HL-60 (cell line): ENCODE measurements at places on chromosomes 12 and 14.

DNA sequence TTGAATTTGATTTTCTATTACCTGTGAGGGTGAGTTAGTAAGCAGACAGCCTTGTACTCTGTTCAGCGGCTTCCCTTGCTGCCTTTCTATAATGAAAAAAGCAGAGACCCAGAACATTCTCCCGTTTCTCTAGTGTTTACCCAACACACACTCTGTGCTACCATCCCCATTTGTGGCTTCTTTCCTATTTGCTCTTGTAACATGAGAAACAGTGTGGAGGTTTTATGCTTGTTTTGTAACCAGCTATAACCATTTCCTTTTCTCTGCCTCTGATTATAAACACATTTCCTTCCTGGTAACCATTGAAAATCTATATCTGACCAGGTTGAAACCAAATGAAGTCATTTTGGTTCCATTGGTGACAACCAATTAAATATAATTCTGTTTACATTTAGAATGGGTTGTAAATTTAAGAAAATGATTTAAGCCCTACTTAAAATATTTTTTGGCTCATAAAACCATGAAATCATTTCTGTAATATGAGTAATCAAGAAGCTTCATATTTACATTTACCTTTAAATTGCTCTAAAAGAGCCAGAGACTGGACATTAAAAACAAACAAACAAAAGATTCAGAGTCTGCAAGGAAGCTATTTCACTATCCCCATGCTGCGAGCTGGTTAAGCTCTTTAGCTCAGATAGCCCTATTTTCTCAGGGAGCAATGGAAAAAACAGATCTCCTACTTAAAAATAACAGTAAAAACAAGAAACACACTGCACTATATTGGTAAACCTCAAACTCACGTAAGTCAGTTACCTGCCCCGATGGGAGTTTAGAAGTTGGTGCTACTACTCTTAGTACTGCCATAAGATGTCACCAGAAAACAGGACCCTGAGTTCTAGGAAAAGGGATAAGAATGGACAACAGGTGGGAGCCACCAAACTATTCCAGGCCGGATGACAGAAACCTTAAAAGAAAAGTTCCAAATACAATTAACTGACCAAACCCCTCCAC is 206.5 kb upstream of the EEA1 start:
- DNase-seq: no peak

DNA sequence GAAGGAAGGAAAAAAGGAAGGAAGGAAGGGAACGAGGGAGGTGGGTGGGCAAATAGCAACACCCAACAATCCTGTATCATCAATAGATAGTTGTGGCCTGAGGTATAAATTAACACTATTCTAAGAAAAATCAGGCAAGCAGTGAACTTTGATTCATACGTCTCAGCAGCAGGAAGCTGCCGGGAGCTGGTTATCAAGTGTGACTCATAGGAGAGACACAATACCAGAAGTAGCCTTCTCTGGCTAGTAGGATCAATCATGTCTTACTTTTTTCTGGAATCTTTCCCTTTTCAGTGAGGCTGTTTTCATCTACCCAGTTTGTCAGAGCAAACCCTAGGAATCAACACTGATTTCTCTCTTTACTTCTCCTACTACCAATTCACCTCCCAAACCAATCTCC is 780.5 kb downstream of the NRXN3 start:
- DNase-seq: no peak

DNA sequence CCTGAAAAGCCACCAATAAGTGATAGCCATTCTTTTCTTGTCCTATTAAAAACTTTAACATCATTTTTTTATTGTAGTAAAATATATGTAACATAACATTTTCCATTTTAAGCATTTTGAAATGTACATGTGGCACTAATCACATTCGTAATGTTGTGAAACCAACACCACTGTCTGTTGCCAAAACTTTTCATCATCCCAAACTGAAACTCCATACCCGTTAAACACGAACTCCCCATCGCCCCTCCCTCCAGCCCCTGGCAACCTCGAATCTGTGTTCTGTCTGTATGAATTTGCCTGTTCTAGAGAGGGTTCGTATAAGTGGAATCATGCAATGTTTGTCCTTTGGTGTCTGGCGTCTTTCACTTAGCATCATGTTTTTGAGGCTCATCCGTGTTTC is 75.9 kb downstream of the CCDC92 start:
- no peak for DNase-seq

DNA sequence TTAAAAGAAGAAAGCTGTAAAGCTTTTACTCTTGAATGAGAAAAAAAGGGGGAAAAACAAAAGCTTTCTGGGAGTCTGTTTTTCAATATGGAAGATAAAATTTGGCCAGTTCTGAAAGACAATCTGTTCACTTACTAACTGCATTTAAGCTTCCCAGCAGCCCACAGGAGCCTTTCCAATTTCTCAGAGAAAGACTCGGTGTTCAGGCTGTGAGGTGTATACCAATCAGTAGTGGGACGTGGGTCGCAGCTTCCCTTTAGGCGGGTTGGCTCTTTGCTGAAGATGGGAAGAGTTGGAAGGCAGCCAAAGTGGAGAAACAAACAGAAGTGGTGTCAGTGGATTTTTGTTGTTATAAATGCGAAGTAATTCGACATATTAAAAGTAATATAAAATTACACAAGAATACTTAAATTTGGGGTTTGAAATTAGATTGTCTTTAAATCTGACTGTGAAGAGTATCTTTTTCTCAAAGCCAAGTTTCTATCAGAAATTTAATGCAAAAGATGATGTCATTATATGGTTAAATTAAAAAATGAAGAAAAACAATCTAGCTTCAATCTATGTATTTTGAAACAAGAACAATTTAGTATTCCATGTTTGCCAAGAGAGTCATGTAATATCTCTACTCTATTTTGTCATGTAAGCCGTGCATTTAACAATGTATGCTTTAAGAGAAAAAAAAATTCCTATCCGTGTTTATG is 590.2 kb upstream of the ATXN7L3B start:
- DNase-seq: no peak

DNA sequence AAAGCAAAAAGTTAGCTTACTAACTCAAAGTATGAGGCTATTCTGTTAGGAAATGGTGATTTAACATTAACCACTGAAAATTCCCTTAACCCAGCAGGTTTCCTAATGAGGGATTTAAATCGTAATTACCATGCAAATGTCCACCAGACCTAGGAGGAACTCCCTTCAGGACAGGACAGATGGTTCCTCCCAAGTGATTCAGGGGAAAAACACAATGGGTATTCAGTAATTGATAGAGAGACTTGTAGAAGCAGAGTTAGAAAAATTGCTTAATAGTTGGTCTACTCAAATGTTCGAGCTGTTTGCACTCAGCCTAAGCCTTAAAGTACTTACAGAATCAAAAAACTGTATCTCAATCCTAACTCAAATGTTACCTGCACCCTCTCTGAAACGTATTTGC is 21.6 kb downstream of the RERGL start:
- no peak for DNase-seq

DNA sequence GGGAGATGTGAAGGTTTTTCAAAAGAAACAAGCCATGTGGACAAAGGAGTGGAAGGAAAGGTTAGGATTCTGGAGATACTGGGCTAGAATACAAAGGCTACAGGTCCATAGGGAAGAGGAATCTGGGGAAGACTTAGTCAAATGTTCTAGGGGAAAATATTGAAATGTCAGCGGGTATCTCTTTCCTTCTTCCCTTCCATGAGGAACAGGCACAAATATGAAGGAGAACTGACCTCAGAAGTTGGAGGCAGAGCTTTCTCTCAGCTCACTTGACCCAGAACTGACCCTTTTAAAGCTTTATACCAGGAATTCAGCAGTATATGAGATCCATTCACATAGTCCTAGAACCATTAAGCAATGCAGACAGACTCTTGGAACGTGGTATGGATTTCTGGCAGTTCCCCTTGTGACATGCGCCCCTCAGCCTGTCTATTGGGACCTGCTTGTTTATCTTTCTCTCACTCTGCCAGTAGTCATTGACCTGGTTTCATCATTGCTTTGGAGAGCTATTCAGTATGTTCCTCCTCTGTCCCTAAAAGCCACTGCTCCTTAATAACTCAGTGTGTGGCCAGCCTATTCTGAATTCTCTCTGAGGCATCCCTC is 43.0 kb upstream of the GSG1 start:
- DNase-seq: no peak
